ENCODE measurements at places on chromosomes 1 and 21.

- DNase-seq = no peak
These were observed 720 bp upstream of the TMCC2 start for GRCh38 chr1:205226868-205227583.

- no peak for DNase-seq
These were observed 39.6 kb downstream of the KCTD3 start for GRCh38 chr1:215606564-215607168.

- DNase-seq = no peak
These were observed 777 bp upstream of the METTL25B start for GRCh38 chr1:156727492-156727891.

DNA sequence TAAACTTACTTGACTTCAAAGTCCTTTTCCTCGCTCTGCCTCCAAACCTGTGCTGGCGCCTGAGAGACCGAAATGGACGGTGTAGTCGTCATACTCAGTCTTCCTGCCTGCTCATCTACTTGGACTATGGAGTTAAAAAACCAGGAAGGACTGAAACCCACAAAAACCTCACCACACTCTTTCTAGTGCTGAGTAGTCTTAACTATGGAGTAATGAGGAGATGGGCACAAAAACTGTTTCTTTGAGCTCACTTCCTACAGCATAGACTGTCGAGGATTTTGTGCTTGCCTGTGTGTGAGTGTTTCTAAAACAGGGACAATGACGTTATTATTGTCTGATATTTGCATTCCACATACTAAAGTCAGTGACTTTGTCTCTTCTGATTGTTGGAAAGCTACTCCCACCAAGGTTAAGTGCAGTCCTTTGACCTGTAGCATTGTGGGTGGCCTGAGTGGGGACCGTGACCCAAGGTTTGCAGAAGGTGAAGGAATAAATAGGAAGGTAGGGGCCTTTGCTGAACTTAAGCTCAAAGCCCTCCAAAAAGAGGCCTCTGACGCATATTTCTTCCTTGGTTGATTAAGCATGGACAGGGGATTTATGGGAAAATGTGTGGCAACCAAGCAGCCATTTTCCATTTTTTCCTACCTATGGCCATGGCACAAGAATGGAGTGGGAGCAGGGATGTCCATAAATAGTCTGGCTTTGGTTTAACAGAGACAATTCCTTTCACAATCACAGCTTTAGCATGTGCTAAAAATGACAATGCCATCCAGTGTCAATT is 109.6 kb downstream of the ZBTB18 start:
- no peak for DNase-seq

GRCh38 chr1:40974945-40975344 is 4.6 kb upstream of the CTPS1 start:
- no peak for DNase-seq

DNA sequence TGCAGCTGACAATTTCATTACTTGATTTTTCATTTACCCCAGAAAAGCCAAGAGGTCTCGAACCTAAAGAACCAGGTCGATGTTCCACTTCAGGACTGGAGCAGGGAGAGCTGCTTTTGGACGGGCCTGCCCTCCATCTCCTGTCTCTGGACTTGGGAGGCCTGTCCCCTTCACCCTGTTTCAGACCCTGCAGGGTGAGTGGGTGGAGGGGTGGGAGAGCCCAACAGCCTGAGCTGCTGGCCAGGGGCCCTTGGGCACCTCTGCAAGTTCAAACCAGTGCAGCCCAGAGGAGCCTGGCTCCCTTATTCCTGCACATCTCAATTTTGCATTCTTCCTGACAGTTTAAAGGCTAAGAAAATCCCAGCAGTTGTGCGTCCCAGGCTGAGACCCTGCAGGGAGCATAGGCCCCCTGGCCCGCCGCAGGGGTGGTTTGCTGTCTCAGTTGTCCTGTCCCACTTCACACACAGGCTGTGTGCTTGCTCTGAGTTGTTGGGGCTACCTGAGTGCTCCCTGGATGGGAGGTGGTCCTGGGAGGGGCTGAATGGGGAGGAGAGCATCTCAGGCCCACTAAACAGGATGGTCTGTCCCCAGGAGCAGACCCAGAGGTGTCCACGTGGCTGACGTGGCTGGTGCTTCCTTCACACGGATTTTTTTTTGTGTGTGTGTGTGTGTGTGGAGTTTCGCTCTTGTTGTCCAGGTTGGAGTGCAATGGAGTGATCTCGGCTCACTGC is 443.7 kb downstream of the PTPRU start:
- DNase-seq = no peak

GRCh38 chr1:11898086-11898785 is 28.0 kb downstream of the KIAA2013 start:
- no peak for DNase-seq

GRCh38 chr1:208513799-208514198 is 269.6 kb upstream of the PLXNA2 start:
- no peak for DNase-seq

GRCh38 chr1:116870300-116870699 is 39.4 kb upstream of the PTGFRN start:
- no peak for DNase-seq

GRCh38 chr1:18480315-18481189 is at the start of gene KLHDC7A:
Gene KLHDC7A (plus strand): TSS chr1:18480930. CDS start chr1:18480982, 52 bp downstream.
- DNase-seq = no peak

DNA sequence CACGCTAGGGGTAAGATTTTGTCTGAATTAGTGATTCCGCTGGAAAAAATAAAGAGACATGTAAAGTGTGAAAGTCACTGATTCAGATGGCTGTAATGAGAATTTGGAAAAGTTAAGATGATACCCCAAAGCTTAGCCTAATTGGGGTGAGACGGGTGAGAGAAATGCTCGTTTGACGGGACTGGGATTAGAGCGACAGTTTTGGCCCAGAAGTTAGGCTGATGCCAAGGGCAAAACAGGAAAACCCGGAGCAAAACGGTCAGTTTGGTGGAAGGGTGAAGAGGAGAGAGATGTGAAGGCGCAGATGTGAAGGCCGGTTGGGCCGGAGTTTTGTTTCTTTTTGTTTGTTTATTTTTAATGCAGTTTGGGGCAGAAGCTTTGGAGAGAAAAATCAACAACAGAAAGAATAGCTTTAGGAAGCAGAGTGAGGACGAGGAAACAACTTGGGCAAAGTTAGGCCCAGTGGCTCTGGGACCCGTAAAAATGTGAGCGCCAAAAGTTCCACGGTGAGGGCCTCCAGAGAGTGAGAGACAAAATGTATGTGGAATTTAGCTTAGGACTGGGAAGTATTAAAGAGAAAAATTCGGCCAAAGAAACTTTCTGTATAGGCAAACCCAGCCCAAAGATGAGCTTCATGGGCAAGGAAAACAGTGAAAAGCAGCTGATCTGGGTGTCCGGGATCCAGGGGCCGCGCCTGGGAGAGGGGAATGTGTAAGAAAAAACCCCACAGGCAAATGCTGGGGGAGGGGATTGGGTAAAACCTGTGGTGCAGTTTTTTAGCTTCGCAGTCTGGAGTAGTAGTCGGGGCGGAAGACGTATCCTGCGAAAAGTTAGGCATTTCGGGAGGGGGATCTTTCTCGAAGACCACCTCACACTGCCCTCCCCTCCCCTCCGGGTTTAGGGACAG is 1.2 kb downstream of the DMRTA2 start:
- no peak for DNase-seq

DNA sequence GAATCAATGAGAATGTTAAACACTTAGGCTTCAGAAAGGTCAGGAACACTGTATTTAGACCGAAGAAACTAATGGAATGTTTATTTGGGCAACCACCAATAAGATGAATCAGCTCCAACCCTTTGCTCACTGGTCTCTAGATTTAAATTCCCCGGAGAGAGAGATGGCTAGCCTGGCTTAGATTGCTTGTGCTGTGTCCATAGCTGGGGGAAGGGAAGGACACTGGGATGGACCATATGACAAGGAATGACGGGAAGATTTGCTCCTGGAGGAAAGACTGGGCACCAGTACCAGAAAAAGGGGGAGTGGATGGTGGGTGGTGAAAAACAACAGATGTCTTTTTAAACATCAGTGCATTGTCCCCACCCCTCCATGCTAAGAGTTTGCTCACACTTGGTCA is 426.6 kb downstream of the DUSP10 start:
- DNase-seq = no peak

DNA sequence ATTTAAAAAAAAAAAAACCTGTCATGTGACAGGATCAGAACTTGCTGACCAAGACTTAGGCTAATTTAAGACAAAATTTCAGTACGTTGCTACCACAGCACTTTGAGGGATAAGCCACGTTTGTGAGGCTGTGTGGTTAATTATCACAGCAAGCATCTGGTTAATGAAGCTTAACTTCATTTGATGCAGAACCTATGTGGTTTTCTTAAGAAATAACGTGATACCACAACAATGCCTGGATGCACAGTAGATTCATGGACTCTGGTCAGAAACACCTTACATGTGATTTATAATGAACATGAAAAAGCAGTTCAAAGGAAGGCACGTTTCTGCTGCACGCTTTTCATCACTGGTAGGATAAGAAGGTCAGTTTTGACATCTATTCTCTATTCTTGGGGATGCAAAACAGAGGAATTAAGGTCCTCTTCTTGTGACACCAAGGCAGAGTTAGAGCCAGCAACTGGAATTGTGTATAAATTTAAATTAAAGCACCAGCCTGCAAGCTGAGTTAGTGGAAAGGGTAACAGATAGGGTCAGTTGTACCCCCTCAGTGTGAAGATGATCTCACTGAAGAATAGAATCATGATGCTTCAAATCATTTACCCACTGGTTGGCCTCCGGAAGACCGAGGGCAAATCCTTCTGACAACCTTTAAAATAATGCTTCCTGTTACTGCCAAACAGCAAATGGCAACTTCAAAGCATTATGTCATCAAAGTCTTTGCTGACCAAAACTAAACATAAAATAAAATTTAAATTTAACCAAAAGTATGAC is 6.0 kb upstream of the KRTAP8-1 start:
- no peak for DNase-seq

GRCh38 chr1:244204004-244204403 is 152.9 kb downstream of the ZBTB18 start:
- DNase-seq = no peak

- no peak for DNase-seq
These were observed 11.8 kb upstream of the ALG14 start for GRCh38 chr1:95084317-95085176.

DNA sequence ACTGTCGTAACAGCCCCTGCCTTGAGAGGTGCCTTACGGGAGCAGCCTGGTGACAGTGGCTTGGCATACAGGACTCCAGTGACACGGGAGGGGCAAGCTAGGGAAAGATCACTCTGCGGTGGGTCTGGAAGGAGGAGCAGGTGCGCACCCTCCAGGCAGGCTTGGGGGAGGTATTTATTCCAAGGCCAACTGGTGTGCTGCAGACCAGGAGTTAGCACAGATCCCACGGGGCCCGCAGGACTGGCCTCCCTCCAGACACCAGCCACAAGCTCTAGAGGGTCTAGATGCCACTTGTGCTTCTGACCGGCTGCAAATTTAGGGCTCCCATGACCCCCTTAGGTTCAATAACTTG is 22.1 kb downstream of the PSEN2 start:
- no peak for DNase-seq

- DNase-seq = no peak
These were observed 1043.6 kb upstream of the ADGRL4 start for GRCh38 chr1:80050085-80050484.

- no peak for DNase-seq
These were observed 318.1 kb downstream of the HHIPL2 start for GRCh38 chr1:222229672-222230312.

DNA sequence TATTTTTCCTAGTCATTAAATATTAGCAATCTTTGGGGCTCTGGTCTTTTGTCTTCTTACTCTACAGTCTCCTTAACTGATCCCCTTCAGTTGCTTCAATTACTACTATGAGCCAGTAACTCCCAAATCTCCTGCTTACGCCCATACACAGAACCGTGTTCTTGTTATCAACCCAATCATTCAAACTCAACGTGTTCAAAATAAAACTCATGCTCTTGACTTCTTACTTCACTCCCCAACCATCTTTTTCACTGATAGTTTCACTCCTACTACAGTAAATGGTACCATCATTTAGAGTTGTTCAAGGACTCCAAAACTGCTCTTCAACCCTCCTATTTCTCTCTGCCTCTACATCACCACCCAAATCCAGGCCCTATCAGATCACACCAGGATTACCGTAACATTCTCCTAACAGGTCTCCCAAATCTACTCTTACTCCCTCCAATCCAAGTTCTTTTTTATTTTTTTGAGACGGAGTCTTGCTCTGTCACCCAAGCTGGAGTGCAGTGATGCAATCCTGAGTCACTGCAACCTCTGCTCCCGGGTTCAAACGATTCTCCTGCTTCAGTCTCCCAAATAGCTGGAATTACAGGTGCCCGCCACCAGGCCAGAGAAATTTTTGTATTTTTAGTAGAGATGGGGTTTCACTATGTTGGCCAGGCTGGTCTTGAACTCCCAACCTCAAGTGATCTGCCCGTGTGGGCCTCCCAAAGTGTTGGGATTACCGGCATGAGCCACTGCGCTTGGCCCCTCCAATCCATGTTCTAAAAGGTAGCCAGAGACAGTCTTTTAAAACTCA is 3.0 kb downstream of the YARS1 start:
- no peak for DNase-seq

DNA sequence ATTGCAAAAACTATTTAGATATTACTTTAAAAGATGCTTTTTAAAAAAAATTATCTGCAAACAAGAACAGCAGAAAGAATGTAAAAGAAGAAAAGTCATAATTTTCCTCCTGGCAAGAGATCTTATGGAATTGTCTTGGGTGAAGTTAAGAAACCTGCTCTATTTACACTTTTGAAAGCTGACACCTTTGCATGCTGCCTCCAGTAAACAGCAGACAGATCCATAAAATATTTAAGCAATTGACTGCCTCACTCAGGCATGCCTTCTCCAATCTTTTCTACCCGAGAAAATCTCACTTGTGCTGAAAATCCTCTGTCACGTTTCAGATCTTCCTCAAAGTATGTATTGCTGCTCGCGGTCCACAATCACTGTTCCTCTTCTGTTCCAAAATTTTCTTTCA is 107.9 kb upstream of the ZP4 start:
- no peak for DNase-seq

- no peak for DNase-seq
These were observed 24.5 kb upstream of the VWA5B1 start for GRCh38 chr1:20266141-20266540.

DNA sequence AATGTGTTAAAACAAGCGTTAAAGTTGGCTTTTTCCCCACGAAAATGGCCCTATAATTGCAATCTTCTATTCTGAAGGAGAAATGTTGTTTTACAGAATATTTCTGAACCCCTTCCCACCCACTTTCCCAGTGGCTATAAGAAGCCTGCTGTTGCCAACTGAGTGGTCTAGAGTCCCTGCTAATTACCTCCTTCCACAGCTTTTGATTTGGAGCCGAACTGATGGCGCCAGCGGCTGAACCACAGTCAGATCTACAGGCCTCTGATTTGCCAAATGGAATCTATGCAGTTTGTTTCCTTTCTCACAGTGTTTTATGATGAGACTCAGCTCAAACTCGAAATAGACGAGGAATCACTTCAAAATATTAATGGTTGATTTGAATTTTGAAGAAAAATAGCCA is 76.0 kb upstream of the C1orf105 start:
- no peak for DNase-seq

DNA sequence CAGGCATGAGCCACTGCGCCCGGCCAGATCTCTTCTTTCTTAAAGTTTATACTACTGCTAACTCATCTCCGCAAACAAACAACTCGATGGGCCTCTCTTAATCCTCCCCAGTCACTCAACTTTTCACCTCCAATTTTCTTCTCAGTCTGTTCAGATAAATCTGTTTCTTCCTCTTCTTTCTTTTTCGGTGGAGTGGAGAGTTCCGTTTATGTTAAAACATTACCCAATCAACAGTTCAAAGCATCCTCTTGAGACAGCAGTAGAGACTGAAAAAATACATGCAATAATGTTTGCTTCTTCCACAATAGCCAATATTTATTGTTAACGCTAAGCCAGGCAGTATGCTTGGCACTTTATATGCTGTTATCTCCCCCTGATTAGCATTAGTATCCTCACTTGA is 1.4 kb upstream of the ANKRD13C start:
- DNase-seq = no peak
